ENCODE measurements at places on chromosomes 1 and 21. TPM values are rescaled to one million over a fixed set of nuclear protein-coding genes. Genes with fewer than 3 reads are reported as not detected.
A peak's percentile ranks its signal among the peaks of the same experiment; 100 is the strongest.

Gene CD53
- total RNA-seq, result 342 TPM

GRCh38 chr21:35348686-35349085, 299.6 kb upstream of the RUNX1 start:
- DNase-seq, result no peak

Gene GUCA2B
- not detected for total RNA-seq

GRCh38 chr1:220892997-220893700, 13.9 kb downstream of the HLX start:
- DNase-seq, result no peak

GRCh38 chr1:52551507-52552235, 1.2 kb downstream of the TUT4 start:
- peak; percentile 37 for DNase-seq

- no peak for DNase-seq
These were observed 7.7 kb upstream of the LAMB3 start for GRCh38 chr1:209659909-209660308.

DNA sequence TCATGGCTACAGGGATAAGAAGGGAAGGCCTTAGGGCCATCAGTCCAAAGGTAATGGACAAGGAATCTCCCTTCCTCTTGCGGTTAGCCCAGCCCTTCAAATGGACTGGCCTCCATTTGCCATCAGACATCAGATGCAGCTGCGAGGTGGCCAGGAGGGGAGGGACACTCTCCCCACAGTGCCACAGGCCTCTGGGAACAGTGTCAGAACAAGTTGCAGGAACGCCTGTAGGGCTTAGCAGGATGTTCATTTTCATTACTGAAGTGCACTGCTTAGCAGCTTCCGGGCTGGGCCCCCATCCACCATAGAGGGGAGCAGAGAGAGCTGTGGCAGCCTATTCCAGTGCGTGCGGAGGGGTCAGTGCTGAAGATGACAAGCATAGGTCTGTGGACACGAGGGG, 127.5 kb downstream of the GALNT2 start:
- DNase-seq, result no peak

DNA sequence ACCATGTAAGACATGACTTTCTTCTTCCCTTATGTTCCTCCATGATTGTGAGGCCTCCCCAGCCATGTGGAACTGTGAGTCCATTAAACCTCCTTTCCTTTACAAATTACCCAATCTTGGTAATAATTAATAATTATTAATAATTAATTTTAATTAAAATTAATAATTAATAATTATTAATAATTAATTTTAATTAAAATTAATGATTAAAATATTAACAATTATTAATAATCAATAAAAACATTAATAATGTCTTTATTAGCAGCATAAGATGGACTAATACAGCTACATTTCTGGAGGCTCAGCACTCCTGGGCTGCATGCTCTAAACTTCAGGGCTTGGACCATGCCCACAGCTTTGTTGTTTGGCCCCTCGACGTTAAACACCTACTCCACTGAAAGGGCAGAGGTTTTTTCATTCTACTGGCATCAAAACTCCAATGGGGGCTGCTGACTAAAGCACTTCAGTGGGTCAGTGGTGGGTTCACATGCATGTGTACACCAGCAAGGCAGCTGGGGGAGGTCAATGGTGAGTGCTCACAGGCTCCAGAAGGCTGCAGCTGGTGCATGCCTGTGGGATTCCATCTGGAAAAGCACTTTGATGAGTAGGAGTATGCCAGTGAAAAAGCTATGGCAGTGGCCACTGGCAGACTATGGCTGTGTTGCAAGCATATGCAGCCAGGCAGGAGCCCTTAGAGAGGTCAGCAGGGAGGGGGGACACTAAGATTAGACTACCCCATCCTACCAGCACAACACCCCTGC, 561.3 kb downstream of the NCAM2 start:
- DNase-seq, result no peak

- no peak for DNase-seq
These were observed 81.1 kb downstream of the ITPKB start for GRCh38 chr1:226657895-226658545.

- DNase-seq, result no peak
These were observed 17.7 kb downstream of the MATN1 start for GRCh38 chr1:30705698-30706097.

DNA sequence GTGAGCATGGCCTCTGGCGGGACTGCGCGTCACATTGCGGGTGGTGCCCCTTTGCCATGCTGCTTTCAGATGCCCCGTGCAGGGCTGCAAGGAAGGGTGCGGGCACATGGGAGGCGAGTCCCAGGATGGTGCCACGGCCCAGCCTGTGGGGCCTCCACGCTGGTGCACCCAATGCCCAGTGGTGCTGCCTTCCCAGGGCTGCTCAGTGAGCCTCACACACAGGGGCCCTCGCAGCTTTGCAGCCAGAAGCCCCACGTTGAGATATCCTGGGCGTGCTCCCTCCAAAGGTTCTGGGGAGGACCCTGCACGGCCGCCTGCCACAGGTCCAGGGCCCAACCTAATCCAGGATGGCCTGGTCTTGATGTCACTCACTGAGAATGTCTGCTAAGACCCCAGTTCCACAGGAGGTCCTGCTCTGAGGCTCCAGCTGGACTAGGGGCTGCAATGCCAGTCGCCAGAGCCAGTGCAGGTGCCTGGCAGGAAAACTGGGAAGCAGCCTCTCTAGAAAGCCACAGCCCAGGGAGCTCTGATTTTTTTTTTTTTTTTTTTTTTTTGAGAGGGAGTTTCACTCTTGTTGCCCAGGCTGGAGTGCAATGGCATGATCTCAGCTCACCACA, 34.1 kb upstream of the PRSS38 start:
- no peak for DNase-seq

- no peak for DNase-seq
These were observed 63.0 kb upstream of the RGS1 start for GRCh38 chr1:192512426-192513162.

- DNase-seq, result no peak
These were observed 33.0 kb downstream of the CAMK1G start for GRCh38 chr1:209616366-209617046.

GRCh38 chr1:3247521-3248121, 178.6 kb downstream of the PRDM16 start:
- DNase-seq, result no peak

DNA sequence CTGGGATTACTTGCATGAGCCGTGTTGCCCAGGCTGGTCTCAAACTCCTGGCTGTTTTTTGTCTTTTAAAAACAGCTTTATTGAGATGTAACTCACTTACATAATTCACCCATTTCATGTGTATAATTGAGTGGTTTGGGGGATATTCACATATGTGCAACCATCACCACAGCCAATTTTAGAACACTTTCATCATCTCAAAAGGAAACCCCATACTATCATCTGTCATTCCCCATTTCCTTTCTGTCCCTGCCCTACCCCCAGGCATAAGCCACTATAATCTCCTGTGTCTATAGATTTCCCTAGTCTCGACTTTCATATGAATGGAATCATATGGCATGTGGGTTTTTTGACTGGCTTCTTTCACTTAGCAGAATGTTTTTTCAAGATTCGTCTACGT, 43.3 kb downstream of the GPR137B start:
- DNase-seq, result no peak

GRCh38 chr1:38074302-38074677, 27.7 kb upstream of the POU3F1 start:
- no peak for DNase-seq

DNA sequence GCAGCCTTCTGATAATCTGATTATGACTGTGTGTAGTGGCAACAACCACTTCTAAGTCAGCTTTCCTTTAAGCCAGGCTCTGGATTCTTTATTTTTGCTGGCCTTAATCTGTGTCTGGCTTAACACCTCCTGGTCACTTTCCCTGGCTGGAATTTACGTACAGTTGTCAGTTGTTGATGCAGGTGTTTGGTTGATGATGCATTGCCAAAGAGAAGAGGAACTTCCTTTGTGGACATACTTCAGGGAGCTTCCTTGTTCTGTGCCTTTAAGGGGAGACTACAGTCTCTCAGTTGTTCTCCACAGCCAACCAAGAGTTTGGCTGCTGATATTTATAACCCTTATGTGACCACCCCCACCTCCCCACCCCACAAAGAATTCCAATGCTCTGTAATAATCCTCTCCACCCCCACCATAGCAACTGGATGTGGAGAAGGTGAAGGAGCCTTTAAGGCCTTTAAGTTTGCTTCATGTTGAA, 96.0 kb upstream of the BMP8A start:
- DNase-seq, result no peak

- DNase-seq, result no peak
These were observed 22.0 kb upstream of the WDR26 start for GRCh38 chr1:224456637-224456953.

Gene LRRIQ3
- 0.98 TPM for total RNA-seq

- no peak for DNase-seq
These were observed at the start of gene C2CD2 for GRCh38 chr21:41953831-41954653. Gene C2CD2 (minus strand): TSS chr21:41954018. CDS start chr21:41953648, 370 bp downstream.

Gene GJA8
- total RNA-seq, result not detected

- no peak for DNase-seq
These were observed 47.9 kb upstream of the EDEM3 start for GRCh38 chr1:184802354-184803179.

Gene ALPL
- total RNA-seq, result 0.44 TPM

DNA sequence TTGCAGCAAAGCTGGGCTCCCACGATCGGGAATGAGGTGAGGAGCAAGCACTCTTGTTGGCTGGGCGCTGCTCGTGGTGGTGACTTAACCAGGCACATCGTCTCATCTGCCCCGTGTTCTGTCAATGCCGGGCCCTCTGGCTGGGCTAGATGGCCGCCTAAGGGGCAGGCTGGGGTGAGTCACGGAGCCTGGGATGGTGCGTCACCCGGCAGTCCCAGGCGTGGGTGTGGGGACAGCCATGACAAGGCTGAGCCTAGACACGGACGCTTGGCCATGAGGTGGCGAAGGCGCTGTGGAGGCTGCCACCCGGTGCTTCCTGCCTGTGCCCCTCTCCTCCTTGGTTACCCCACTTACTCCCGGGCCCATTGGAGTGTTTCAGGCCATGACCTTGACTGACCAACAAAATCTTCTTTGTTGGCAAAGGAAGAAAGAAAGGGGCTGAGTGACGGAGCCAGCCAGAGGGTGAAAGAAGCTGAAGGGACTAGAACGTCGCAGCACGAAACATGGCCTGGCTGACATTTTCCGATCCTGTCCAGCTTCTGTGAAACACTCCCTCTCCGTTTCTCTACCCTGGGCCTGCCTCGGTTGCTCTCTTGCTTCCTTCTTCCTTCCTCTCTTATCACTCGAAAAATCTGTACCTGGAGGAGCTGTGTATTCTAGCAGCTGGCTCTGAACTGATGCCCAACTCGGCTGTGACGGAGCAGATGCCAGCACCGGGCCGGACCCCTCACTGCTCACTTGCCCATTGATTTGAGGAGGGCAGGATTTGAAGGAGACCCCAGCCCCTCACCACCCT, 596 bp downstream of the CD247 start:
- DNase-seq, result peak; percentile 74

Gene NAV1
- total RNA-seq, result 4.7 TPM

Gene TEDDM1
- not detected for total RNA-seq

Gene PCBP3
- total RNA-seq, result 1.5 TPM

DNA sequence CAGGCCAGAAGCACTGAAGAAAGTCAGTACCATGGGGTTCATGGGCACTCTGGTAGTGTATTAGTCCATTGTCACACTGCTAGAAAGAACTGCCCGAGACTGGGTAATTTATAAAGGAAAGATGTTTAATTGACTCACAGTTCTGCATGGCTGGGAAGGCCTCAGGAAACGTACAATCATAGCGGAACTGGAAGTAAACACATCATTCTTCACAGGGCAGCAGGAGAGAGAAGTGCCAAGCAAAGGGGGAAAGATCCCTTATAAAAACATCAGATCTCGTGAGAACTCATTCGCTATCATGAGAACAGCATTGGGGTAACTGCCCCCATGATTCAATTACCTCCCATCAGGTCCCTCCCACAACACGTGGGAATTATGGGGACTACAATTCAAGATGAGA, 20.2 kb upstream of the ROR1 start:
- DNase-seq, result no peak

Gene SYNJ1
- 15.2 TPM for total RNA-seq

Gene WNT4
- not detected for total RNA-seq

- DNase-seq, result no peak
These were observed 635 bp upstream of the MMEL1 start for GRCh38 chr1:2633366-2633935.

Gene OR2T29
- not detected for total RNA-seq

- DNase-seq, result no peak
These were observed 480.0 kb downstream of the LRRIQ3 start for GRCh38 chr1:73717976-73718375.

DNA sequence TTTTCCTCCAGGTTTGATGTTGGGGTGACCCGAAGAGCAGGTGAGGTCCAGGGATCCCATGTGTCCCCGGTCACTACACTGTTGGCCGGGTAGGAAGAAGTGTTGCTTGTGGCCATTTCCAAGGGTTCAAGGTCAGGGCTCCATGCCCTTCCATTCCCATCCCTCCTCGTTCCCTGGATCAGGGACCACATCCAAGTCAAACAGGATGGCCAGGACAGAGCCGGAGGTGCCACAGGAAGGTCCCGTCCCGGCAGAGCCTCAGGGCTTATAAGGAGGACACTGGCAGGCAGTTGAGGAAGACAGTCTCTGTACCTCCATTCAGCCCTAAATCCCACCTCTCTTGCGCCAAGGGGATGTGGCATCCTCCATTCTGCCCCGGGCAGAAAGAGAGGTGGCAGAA, 22.0 kb upstream of the FAM131C start:
- DNase-seq, result no peak

Gene KCNJ9
- total RNA-seq, result not detected

Gene AVPR1B
- not detected for total RNA-seq

- no peak for DNase-seq
These were observed 130.4 kb upstream of the ADGRL2 start for GRCh38 chr1:81670286-81670685.

- no peak for DNase-seq
These were observed 99.6 kb downstream of the DENND1B start for GRCh38 chr1:197675583-197676208.

DNA sequence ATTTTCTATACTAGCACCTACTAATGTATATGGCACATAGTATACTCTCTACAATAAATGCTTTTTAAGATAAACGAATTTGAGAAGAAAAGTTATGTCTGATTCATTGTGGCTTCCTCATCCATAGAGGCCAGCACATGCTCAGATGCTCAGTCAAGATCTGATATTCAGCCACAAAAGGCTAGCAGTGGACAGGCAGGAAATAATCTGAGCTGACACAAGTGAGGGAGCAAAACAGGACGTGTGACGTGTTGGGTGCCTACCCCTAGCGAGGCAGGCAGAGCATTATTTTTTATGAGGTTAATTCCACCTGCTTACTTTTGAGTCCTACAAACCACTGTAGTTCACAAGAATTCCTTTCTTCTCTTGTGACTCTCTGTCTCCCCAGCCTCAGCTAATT, 550.9 kb downstream of the SMYD3 start:
- peak; percentile 57 for DNase-seq

GRCh38 chr1:230145505-230145899, 78.5 kb downstream of the GALNT2 start:
- no peak for DNase-seq

Gene SZRD1
- 88.6 TPM for total RNA-seq

Gene TARDBP
- total RNA-seq, result 137 TPM

Gene LORICRIN
- not detected for total RNA-seq

Data from T-cell (primary cell).